ENCODE measurements at places on chromosomes 3 and 15.

DNA sequence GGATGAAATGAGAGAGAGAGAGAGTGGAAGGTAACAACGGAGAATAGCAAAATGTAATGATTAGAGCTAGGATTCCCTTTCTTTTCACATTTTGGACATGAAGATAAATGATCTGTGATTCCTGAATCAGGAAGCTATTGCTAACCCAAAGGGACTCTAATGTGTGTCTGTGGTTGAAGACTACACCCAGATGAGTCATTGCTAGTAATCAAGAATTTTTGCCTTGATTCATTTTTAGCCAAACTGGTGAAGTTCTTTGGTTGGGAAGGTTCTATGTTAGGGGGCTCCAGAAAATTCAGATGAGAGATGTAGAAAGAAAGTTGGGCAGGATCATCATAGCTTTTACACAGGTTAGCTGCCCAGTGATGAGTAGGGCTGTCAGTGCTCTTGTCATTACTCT lies 116.4 kb downstream of the DUT start:
- no peak for DNase-seq

GRCh38 chr3:198113206-198114053 lies 153.4 kb downstream of the LMLN start:
- no peak for DNase-seq

DNA sequence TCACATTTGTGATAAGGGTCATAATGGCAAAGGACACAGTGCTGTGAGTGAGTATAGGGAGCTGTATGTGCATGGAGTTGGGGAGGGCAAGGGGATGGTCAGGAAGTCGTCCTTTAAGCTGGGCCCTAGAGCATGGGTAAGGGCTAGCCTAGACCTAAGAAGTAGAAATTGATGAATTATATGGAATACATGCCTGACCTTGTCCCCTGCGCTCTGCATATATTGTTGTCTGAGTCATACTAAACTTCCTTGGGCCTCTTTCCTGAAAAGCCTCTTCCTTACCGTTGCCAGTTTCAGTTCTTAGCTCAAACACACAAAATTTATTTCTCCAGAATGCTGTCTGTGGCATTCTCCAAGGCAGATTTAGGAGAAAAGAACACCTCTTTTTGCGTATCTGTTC lies 4.6 kb downstream of the SNRK start:
- no peak for DNase-seq

DNA sequence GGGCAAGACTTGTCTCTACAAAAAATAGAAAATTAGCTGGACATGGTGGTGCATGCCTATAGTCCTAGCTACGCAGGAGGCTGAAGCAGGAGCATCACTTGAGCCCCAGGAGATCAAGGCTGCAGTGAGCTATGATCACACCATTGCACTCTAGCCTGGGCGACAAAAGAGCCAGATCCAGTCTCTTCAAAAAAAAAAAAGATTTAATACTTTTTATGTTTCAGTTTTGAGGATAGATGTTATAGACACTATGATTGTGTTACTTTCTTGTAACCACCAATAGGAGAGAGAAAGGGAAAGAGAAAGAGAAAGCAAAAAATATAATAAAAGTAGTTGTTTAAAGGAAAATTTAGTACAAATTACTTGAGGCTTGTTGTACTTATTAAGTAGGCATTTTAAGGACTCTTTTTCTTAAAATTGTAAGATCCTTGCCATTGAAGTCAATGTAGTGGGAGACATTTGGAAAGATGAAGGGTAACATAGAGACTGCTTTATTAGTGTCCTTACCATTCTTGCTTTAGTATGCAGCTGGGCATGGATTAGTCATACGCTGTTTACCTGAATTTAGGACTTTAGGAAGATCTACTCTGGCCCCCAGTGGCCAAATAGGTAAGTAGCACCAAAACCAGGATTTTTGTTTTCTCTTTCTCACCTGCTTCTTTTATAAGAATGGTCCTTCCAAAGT lies 35.1 kb upstream of the ZDHHC23 start:
- no peak for DNase-seq

Data from Peyer's patch (tissue), 4 donors.